Right lung (tissue), 10 donors: ENCODE measurements at places on chromosomes 7 and 10. TPM values are rescaled to one million over a fixed set of nuclear protein-coding genes. Genes with fewer than 3 reads are reported as not detected.

The UBTD1 gene
- 18.3 TPM for polyA plus RNA-seq

The GATA3 gene
- 3.1 TPM for polyA plus RNA-seq

The SFXN3 gene
- polyA plus RNA-seq, result 22.7 TPM

The AKR1B1 gene
- polyA plus RNA-seq, result 77.6 TPM

The ARL3 gene
- polyA plus RNA-seq, result 23.0 TPM

The IFIT2 gene
- 8.3 TPM for polyA plus RNA-seq

The LIPN gene
- polyA plus RNA-seq, result not detected

The TMEM196 gene
- polyA plus RNA-seq, result 0.10 TPM

The OPN4 gene
- polyA plus RNA-seq, result not detected

The GPRIN2 gene
- 12.7 TPM for polyA plus RNA-seq

The RINT1 gene
- 34.3 TPM for polyA plus RNA-seq

The GRM8 gene
- polyA plus RNA-seq, result 0.55 TPM

GRCh38 chr10:11863353-11864109 lies 40.4 kb downstream of the PROSER2 start:
- DNase-seq, result no peak

DNA sequence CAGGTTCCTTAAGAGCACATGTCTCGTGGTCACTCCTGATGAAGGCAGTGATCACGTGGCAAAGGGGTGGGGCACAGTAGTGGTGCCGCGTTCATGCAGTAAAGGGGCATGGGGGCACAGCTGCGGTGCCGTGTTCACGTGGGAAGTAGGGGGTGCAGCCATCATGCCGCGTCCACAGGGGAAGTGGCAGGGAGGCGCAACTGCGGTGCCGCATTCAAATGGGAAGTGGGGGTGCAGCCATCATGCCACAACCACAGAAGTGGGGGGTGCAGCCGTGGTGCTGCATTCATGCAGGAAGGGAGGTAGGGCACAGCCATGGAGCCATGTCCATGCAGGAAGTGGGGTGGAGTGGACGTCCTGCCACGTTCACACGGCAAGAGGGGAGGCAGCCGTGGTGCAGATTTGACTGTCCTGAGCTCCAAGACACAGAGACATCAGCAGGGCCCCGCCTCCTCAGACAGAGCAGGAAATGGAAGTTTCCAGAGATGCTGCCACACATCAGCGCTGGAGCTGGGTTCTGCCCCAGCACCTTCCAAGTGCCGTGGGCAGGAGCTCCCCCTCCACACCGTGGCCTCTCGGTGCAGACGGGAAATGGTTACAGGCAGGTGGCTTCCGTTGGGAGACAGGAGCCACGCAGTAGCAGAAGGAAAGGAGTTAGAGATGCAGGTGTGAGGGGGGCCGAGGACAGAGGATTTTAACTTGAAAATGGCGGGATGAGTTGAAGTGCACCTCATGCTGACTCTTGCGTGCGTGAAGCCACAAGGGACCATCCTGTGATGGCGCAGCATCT lies 95.0 kb upstream of the DDC start:
- no peak for DNase-seq

GRCh38 chr10:79066411-79067240 lies 2.1 kb upstream of the ZMIZ1 start:
- no peak for DNase-seq

DNA sequence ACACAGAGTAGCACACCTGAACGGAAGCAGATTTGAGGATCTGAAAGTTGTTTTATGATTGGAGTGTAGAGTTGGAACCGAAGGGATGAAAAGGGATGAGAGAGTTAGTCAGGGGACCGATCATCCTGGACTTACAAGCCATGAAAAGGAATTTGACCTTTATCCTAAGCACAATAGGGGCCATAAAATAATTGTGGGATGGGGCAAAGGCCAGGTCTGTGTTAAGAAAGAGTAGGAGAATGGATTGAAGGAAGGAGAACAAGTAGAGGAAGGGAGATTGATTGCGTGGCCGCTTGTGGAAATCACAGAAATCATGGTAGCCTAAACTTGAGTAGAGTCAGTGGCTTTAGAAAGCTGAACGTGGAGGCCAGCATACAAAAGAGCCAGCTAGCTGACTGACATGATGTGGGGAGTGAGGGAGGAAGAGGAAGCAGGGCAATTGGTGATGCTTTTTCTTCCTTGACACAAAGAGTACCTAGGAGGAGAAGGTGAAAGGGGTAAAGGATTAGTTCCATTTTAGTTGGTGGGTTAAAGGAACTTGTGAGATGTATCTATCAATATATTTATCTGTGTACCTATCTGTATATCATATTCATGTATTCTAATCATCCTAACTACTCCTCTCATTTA lies 67.1 kb upstream of the RPA3 start:
- no peak for DNase-seq

GRCh38 chr10:79608505-79609375 lies 2.0 kb upstream of the SFTPA1 start:
- DNase-seq, result no peak

- DNase-seq, result peak; percentile 75
Observed at GRCh38 chr7:37916673-37917660, at the start of gene SFRP4. SFRP4 (minus strand) TSS chr7:37916817; CDS start chr7:37916537, 280 bp downstream.

GRCh38 chr10:67863094-67863493 lies 21.4 kb upstream of the SIRT1 start:
- DNase-seq, result no peak

GRCh38 chr7:41122256-41122987 lies 580.5 kb downstream of the INHBA start:
- no peak for DNase-seq

DNA sequence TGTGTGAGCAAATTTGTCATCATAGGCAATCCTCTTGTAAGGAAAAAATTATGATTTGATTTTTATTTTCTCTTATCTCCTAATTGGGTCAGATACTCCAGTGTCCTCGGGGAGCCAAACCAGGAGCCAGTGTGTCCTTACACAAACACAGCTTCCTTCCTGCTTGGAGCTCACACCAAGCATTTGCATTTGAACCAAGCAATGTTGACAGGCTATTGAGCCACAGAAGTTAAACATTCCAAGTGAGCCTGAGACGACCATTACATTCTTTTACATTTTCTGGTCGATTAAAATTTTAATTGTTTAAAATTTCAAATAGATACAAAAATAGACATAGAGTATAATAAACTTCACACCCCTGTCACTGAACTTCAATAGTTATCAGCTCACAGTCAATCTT lies 194.8 kb downstream of the CFTR start:
- DNase-seq, result no peak

GRCh38 chr7:141055146-141055545 lies 18.7 kb upstream of the TMEM178B start:
- no peak for DNase-seq

- DNase-seq, result peak; percentile 66
Observed at GRCh38 chr10:42753126-42753506, 29.5 kb upstream of the BMS1 start.

- no peak for DNase-seq
Observed at GRCh38 chr7:2626498-2627117, 5.2 kb upstream of the TTYH3 start.

DNA sequence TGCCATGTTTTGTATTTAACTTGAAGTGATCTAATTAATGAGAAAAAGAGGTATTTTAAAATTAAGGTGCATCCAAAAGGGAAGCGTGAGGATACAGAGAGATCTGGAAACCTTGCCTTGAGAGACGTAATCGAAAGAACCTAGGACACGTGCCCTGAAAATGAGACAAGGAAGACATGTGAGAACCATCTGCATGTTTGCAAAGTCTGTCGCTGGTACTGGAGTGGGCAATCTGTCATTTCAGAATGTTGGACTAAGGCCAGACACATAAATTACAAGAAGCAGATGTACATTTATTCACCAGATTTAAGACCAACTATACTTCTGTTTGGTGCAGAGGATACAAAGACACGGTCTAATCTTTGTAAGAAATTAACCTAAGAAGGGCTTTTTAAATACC lies 9.2 kb downstream of the AGR2 start:
- no peak for DNase-seq

DNA sequence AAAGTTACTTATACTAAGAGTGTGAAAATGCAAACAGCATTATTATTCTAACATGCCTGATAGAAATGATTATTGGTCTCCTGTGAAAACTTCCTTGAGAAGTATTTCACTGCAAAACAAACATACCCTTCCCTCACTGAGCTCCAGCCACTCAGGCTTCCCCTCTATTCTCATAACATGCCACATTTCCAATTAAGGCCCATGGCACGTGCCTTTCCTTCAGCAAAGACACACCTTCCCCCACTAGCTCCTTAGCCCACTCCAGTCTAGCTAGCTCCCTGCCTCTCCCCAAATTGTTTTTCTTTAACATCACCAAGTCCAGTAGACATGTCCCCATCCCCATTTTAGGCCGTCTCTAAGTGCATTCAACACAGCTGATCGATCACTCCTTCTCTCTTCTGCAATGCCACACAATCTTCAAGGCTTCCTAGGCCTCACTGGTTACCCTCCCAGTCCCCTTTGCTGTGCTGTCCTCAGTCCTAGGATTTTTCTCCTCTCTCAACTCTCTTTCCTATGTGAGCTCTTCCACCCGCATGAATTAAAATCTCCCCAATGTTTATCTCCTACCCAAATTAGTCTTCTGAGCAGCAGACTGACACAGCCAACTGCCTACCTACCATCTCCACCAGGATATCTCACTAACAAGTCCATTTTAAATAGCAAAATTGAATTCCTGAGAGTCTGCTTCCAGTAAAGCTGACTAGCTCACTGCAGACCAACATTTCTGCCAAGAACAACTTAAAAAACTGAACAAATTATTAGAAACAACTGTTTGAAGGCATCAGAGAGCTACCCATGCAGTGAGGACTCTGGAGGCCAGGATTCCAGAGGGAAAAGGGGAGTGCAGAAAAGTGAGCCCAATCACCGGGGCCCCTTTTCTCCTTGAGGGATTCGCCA lies 11.9 kb downstream of the CYTH3 start:
- DNase-seq, result no peak

DNA sequence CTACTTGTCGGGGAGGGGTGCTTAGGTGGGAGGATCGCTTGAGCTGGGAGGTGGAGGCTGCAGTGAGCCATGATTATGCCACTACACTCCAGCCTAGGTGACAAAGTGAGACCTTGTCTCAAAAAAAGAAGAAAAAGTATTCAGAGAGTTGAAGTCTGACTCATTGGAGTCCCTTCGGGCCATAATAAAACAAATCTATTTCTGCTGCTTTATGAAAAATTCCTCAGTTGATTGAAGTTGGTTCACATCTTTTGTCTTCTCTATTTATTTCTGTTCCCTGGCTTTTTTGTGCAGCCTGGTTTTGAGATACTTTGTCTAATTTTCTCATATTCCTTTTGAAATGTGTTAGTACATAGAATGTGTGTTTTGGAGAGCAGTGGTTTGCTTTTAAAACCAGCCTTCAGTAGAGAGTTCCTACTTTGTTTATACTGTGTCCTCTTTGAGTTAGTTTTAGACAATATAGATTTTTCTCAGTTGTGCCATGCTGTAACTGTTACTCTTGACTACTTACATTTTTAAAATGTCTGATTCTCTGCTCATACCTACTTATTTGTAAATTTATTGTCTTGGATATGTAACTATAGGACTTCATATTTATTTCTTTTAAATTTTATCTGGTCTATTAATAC lies 36.7 kb downstream of the LUC7L2 start:
- DNase-seq, result no peak

GRCh38 chr10:27072436-27073114 lies 27.7 kb downstream of the ANKRD26 start:
- no peak for DNase-seq

DNA sequence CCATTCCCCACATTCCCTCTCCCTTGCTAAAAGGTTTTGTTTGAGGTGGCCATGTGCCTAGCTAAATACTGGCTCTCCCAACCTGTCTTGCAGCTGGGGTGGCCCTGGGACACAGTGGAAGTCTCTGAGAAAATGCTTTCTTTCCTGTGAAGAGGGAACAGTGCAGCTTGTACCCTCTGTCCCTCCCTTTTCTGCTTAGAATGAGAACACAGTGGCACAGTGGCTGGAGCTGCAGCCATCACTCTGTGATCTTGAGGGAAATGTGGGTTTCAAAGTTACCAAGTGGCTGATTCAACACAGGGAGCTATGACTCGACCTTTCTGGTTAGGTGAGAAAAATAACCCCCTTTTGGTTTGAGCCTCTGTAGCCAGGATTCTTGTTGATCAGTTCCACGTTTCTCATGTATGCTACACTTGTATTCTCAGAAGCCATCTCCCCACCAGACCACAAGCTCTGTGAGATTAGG lies 62.7 kb upstream of the CARD11 start:
- DNase-seq, result no peak

DNA sequence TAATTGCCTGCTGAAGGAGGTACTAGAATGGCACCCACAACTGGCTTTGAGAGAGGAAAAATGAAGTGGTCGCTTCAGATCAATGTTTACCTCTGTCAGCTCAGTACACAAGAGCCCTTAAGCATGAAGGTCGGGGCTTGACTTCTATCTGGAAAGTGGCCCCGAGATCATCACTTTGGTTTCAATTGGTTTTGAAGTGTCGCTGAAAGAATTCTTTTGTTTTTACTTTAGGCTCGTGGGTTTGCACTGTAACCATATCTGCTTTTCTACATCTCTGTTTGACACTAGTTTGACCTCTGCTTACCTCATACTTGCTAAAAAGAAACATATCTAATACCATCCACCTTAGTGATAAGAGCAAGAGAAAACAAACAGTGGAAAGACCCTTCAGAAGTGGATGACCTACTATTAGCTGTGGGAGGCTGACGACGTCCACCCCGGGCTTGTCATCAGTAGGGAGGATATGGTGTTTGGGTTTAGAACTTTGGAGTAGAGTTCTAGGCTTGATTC lies 361.8 kb downstream of the GATA3 start:
- DNase-seq, result no peak

DNA sequence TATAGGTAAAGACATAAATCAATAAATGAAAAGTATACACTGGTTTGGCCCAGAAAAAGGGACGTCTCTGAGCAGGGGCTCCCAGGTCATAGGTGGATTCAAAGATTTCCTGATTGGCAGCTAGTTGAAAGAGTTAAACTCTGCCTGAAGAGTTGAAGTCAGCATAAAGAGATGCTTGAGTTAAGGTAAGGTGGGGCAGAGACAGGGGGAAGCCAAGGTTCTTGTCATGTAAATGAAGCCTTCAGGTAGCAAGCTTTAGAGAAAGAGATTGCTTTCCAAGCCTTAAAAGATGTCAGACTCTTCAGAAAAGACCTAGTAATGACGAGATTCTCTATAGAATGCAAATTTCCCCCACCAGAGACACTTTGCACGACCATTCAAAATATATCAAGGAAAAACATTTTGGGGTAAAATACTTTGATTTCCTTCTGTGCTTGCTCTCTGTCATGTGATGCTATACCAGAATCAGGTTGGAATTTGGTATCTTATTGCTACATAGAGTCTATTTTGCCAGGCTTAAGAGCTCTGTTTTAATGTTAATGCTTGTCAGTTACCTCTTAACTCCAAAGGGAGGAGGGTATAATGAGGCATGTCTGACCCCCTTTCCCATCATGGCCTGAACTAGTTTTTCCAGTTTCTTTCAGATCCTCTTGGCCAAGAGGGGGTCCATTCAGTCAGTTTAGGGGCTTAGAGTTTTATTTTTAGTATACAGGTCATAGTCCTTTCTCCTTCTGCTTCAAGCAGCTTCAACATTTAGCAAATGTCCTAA lies 429.6 kb downstream of the ADRA2A start:
- DNase-seq, result no peak

GRCh38 chr10:101967119-101967518 lies 88.9 kb downstream of the ARMH3 start:
- no peak for DNase-seq

- no peak for DNase-seq
Observed at GRCh38 chr10:26318672-26319071, 102.1 kb downstream of the GAD2 start.

GRCh38 chr10:71359364-71360046 lies 37.2 kb upstream of the CDH23 start:
- DNase-seq, result no peak
